ENCODE measurements at places on chromosomes 12 and 14. TPM values are rescaled to one million over a fixed set of nuclear protein-coding genes. Genes with fewer than 3 reads are reported as not detected.

Gene LRP1-AS
- not detected for total RNA-seq

Gene CISTR
- total RNA-seq: not detected

Gene HOXC12
- total RNA-seq: not detected

DNA sequence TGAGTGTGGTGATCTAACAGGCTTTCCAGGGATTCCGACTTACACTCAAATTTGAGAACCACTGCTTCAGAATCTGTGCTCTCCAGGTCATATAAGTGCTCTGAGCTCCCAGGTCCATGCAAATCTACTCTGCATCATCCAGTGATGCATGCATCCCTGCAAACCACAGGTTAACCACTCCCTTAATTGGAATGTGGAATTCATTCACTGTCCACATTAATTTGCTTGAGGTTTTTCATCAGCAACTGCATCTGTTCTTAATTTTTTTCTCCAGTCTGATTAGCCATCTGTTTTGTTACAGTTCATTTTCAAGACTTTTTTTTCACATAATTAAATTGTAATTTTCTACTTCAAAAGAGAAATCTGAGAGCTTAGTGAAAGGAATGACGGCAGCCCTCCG, 43.4 kb upstream of the RIN3 start:
- no peak for DNase-seq
